ENCODE measurements at places on chromosomes 2 and 18. TPM values are rescaled to one million over a fixed set of nuclear protein-coding genes. Genes with fewer than 3 reads are reported as not detected.

DNA sequence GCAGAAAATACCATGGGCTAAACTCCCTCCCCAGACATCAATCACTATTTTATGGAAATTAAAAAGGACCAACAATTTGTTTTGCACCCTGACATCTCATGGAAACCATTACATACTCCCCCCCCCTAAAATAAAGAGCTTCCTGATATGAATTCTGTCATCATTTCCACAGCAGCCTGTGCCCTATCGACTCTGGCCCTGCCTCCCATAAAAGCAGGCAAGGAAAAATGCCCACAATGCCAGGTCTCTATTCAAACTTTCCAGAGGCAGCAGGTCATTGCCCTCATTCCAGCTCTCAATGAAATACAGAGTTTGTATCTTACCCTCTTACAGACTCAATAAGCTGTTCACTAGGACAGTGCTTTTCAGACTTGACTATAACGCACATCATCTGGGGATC is 254.4 kb upstream of the TANK start:
- no peak for DNase-seq

- DNase-seq, result no peak
These were observed 3.1 kb downstream of the MGAT5 start for GRCh38 chr2:134256956-134257355.

Gene SPATA3
- total RNA-seq, result not detected

GRCh38 chr2:241017228-241017940 is 19.0 kb downstream of the SNED1 start:
- no peak for DNase-seq

DNA sequence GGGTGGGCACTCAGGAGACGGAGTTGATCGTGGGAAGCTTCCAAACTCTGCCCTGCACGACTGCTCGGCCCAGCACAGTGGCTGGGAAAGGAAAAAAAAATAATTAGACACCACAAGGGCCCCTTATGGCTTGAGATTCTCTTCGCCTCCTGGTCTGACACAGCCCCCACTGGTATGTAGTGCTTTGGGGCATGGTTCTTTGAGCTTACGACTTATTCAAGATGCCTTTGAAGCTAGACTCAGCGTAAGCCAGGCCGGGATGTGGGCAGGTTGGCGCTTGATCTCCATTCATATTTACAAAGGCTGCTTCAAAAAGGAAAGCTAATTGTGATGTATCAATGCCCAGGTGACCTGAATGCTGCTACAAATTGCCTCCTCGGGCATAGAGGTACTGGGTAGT is 50.5 kb downstream of the CXCR4 start:
- DNase-seq, result no peak

DNA sequence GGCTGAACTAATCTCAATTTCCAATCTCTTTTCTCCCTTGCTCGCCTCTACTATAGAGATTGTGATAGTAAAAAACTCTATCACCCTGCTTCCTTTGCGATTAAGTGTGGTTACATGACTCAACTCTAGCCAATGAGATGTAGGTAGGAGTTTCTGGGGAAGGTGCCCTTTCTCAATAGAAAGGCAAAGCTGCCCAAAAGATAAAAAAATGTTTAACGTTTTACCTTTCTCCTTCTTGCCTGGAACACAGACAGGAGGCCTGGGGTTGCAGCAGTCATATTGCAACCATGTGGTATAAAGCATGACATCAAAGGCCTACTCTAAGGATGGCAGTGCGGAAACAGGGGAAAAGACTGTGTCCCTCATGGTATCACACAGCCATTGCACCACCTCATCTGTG is 31.5 kb downstream of the TMEM37 start:
- DNase-seq, result no peak

Gene C2orf66
- total RNA-seq, result 0.42 TPM

DNA sequence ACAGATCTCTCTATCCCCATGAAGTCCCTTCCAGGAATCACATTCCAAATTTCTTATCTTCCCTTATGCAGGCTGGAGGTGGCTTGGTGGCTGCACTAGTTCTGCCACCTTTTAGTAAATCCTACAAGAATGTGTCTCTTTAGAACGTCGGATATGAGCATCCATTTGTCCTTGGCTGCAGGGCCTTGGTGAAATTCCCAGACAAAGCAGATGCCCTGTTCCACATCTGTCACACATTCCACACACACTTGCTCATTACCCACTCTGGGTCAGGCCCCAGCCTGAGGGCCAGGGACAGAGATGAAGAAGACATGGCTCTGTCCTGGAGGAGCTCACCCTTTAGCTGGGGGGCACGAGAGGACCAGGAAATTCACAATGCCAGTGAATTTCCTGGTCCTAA is 31.2 kb upstream of the GPR17 start:
- no peak for DNase-seq

GRCh38 chr2:120898961-120899750 is 163.5 kb downstream of the GLI2 start:
- no peak for DNase-seq

- DNase-seq, result no peak
These were observed 34.7 kb downstream of the ST6GAL2 start for GRCh38 chr2:106851087-106851874.

DNA sequence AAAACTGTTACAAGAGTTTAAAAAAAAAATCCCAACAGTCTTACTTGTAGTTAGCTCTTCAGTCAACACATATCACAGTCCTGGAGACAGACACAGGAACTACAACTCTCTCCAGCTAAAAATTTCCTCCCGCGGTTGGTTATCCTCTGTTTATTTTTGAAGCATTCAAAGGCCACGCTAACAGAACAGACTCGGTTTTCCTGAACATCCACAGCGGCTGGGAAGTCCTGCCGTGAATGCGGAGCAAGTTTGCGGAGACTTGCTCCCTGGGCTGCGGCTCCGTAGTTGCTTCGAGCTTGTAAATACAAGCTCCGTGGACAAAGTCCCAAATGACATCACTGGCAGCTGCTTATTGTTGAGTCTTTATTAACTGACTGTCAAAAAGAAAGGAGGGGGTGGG is at the start of gene NCKAP5:
TSS of gene NCKAP5 (minus strand) at position 292 of the 400 bp plus-strand sequence. CDS start 50,937 bp downstream, outside the sequence.
- DNase-seq, result no peak

Gene SERPINB13
- not detected for total RNA-seq

Gene SP110
- total RNA-seq, result 142 TPM

GRCh38 chr2:56613254-56613653 is 429.5 kb downstream of the CCDC85A start:
- no peak for DNase-seq

GRCh38 chr2:200054681-200055468 is 99.5 kb downstream of the MAIP1 start:
- no peak for DNase-seq

DNA sequence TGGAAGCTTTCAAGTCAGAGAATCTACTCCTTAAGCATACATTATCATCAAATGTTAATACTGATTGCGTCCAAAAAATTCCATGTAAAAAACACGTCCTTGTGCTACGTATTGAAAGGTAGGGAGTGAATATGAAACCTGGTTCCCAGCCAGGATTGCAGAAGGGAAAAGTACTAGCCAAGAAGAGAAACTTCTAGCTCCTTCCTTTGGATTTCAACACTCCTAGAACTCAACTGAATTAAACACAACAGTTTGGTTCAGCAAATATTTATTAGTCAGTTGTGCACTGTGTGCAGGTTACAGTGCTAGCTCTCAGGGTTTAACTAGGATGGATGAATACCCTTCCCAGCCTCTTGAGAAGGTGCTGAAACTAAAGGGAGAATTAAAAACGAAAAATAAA is 33.9 kb upstream of the FHL2 start:
- no peak for DNase-seq

Gene SCRN3
- total RNA-seq, result 14.0 TPM

GRCh38 chr18:62497190-62497772 is 25.5 kb upstream of the ZCCHC2 start:
- no peak for DNase-seq

DNA sequence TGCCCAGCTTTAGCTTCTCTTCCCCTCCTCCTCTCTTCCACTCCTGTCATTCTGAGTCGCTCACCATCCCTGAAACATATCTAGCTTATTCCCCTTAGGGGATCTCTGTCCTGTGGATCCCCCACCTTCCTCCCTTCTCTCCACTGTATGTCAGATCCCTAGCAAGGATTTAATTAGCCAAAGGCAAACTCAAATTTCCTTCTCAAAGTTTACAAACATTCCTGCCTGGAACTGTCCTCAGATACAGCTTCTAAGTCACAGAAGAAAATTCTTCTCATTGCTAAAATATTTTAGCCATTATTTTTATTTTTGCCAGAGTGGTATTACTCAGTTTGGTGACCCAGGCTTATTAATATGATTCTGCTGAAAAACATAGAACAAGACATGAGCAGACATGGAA is 315.3 kb downstream of the CYP26B1 start:
- DNase-seq, result no peak

GRCh38 chr18:8812631-8813030 is 107.3 kb downstream of the MTCL1 start:
- DNase-seq, result no peak

Gene LRRC30
- total RNA-seq, result not detected

Gene C2orf76
- 10.3 TPM for total RNA-seq

GRCh38 chr2:104528101-104528500 is 325.8 kb upstream of the POU3F3 start:
- DNase-seq, result no peak

Gene GAREM1
- total RNA-seq, result not detected

DNA sequence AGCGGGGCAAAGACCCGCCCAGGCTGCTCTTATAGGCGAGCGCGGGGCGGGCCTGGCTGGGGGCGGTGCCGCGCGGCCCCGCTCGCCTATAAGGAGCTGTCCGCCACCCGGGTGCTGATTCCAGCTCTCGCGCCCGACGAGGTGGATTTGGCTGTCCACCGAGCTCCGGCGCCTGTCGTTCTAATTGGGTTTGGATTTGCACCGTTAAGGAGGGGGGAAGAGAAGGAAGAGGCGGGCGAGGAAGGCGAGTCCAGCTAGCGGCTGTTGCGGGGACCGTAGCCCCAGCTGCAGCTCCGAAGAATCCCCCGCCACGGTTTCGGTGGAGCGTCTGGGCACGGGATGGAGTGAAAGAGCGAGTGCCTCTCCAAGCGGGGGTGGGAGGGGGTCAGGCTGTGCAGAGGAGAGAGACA is at the start of gene CNTNAP5:
TSS of gene CNTNAP5 (plus strand) at position 117 of the 410 bp plus-strand sequence. CDS start 364 bp downstream, outside the sequence.
- no peak for DNase-seq

GRCh38 chr2:215529271-215529670 is 93.4 kb upstream of the FN1 start:
- DNase-seq, result no peak

Gene LONRF2
- 0.32 TPM for total RNA-seq

- no peak for DNase-seq
These were observed 15.6 kb upstream of the KLF11 start for GRCh38 chr2:10027660-10028330.

Gene ADD2
- total RNA-seq, result 6.9 TPM

DNA sequence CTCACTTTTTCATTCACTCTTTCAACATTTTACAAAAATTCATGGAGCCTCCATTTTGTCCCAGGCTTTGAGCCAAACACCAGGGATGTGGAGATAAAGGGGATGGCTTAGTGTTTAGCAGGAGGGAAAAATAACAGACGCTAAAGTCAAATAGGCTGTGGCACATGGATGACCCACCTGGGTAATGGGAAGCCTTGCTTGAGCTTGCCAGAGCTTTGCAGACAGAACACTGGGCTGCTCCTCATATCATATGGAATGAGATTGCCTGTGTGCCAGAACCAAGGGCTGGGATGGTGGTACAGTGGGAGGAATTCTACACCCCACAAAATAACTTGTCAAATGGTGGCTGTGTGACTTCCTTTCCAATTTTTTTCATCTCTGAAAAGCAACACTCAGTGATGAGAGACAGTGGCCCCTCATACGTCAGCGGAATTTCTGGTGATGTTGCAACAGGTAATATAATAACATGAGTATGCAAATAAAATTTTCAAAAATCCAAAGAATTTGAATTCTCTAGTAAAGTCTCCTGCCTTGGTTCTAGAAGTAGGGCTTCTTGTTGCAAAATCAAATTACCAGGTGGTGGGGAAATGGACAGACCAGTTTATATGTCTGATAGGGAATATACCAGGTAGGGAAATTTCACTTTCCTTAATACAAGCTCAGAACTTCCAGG is 252.9 kb downstream of the CLIP4 start:
- no peak for DNase-seq

Gene NDUFV2
- 381 TPM for total RNA-seq

GRCh38 chr2:217843324-217843723 is 159.5 kb downstream of the TNS1 start:
- no peak for DNase-seq

Gene SEMA4F
- 3.2 TPM for total RNA-seq

- no peak for DNase-seq
These were observed 268.3 kb downstream of the KLHL29 start for GRCh38 chr2:23653326-23653725.

Gene GRB14
- not detected for total RNA-seq

Gene WDR12
- total RNA-seq, result 165 TPM

DNA sequence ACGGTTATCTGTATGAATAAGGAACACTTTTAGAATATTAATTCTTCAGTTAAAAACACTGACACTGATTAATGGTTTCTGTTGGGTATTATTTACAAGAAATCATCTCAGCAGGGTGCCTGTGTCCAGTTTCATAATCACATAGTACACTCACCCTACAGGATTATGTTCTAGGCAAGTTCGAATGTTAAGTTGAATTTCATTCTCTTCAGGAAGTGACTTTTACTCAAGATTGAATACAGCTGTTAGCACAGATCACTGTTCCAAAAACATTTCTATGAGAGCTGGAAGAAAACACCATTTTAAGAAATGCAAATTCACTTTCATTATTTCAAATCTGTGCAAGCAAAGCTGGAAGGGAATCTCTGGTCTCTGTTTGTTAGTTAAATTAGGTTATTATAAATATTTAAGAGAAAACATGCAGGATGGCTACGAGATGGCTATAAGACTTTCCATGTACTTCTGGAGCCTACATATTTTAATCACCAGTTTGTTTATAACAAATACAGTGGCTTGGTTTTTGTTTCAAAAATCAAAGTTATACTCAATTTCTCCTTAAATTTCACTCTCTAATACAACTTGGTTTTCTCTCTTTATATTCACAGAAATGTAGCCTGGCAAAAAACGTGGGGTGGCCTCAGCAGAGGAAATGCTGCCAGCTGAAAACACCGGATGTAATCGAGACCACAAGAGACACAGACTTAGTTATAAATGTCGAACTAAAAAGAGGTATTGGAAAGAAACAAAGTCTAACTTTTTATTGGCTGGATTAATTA is 65.8 kb downstream of the RBMS1 start:
- no peak for DNase-seq

DNA sequence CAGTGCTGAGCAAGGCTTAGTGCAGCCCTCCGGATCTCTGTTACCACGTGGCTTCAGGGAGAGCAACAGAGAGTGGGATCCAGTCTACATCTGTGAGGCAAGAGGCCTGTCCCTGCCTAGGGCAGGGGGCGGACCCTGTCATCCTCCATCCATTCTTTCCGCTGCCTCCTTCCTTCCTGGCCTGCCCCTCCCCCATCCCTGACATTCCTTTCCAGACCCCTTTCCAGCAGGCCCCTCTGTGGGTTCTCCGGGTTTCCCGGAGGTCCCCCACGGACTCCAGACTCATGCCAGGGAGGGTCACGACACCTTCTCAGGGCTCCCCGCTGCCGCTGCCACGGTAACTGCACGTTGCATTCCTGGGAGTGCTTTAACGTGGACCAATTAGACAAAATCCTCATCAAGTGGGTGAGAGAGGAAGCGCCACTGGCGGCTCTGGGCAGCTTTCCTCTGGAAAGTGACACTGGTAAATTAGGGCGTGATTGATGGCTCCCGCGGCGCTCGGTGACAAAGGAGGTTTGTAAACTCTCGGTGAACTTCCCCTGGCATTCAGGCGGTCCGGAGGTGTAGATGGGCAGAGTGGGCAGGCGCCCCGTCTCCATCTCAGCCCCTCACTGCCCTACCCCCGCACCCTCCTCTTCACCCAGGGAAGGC is 11.4 kb downstream of the ATOH8 start:
- no peak for DNase-seq

Data from activated T-helper 1 cell treated with anti-CD3 and anti-CD28 coated beads, Interleukin-12 subunit alpha, Interleukin-12 subunit beta, Interleukin-2, Interleukin-4 antibody, amounts not matched to agents 30 ng/mL and 10 ng/mL and 1 ng/mL, durations not matched to agents 14 hours and 24 hours and 36 hours (primary cell).